Hepatocyte (in vitro differentiated cells): ENCODE measurements at places on chromosomes 5 and 9. TPM values are rescaled to one million over a fixed set of nuclear protein-coding genes. Genes with fewer than 3 reads are reported as not detected.

GRCh38 chr5:171120986-171121622 lies 187.9 kb upstream of the TLX3 start:
- H3K36me3 ChIP-seq = no peaks in the 10 kb centered on the region
- no peaks in the 10 kb centered on the region for H3K27me3 ChIP-seq
- no peak overlapping the region for H3K4me3 ChIP-seq
- H3K4me1 ChIP-seq = no peaks in the 10 kb centered on the region

- no peak overlapping the region for H3K27ac ChIP-seq
- H3K4me1 ChIP-seq = no peaks in the 10 kb centered on the region
- H3K36me3 ChIP-seq = no peaks in the 10 kb centered on the region
- no peak overlapping the region for H3K4me3 ChIP-seq
- H3K27me3 ChIP-seq = no peaks in the 10 kb centered on the region
- no peak for DNase-seq
Measured at GRCh38 chr5:64670277-64670676, 20.0 kb upstream of the SHISAL2B start.

- no peak overlapping the region for H3K27ac ChIP-seq
- no peaks in the 10 kb centered on the region for H3K4me1 ChIP-seq
- H3K27me3 ChIP-seq = no peaks in the 10 kb centered on the region
- no peak overlapping the region for H3K4me3 ChIP-seq
- no peaks in the 10 kb centered on the region for H3K36me3 ChIP-seq
Measured at GRCh38 chr9:38298503-38298902, 94.0 kb upstream of the ALDH1B1 start.

- no peaks in the 10 kb centered on the region for H3K36me3 ChIP-seq
- DNase-seq = no peak
- H3K4me3 ChIP-seq = no peak overlapping the region
- H3K27me3 ChIP-seq = no peaks in the 10 kb centered on the region
- peaks cover 13% of the 10 kb centered on the region for H3K4me1 ChIP-seq
Measured at GRCh38 chr9:86720639-86721225, 226.6 kb downstream of the GAS1 start.

Gene UBE2QL1
- total RNA-seq = 0.17 and 0.36 TPM in 2 replicates

DNA sequence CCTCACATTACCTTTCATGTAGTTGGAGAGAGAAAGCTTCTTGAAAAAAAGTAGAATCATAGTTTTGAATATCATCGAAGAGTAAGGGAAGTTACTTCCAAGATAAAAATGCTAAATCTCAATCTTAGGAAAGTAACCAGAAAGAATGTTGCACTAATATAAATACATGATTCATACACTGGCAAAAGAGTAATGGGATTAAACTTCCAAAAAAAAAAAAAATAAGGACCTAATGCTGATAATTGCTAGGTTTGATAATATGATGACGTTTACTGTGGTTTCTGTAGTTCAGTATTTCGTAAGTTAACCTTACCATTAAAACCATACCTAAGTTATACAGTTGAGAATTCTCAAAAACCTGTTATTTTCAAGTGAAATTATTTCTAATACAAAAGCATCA lies 573.8 kb upstream of the CDH9 start:
- H3K27ac ChIP-seq = no peak overlapping the region
- H3K27me3 ChIP-seq = no peaks in the 10 kb centered on the region
- no peak for DNase-seq
- no peak overlapping the region for H3K4me3 ChIP-seq
- no peaks in the 10 kb centered on the region for H3K36me3 ChIP-seq

Gene MLANA
- total RNA-seq = not detected in 2 replicates

DNA sequence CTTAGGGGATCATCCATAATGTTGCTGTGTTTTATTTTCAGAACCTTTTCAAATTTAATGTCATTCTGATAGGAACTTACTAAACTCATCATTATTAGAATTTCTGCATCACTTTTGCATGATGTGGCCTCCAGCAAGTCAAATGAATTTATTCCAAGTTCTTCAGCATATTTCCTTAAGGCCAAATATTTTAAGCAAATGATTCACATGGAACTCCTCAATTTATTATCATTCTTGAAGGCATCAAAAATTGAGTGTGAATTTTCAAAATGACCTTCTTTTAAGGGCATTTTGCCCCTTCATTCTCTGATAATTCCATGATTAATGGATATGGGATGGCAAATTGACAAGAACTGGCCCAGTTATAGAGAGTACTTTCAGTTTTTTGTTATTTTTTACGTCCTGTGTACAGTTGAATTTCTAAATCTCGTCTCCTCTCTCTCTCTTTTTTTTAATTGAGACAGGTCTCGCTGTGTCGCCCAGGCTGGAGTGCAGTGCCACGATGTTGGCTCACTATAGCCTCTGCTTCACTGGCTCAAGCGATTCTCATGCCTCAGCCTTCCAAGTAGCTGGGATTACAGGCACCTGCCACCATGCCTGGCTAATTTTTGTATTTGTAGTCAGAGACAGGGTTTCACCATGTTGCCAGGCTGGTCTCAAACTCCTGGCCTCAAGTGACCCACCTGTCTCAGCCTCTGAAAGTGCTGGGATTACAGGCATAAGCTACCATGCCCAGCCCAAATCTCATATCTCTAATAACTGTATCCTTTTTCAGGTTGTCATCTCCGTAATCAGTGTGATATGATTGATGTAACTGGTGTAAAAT lies 29.1 kb downstream of the GPR21 start:
- H3K36me3 ChIP-seq = no peaks in the 10 kb centered on the region
- no peaks in the 10 kb centered on the region for H3K27me3 ChIP-seq
- H3K4me3 ChIP-seq = no peak overlapping the region
- no peak overlapping the region for H3K27ac ChIP-seq

- H3K27ac ChIP-seq = no peak overlapping the region
- no peaks in the 10 kb centered on the region for H3K4me1 ChIP-seq
- H3K27me3 ChIP-seq = no peaks in the 10 kb centered on the region
- H3K36me3 ChIP-seq = no peaks in the 10 kb centered on the region
- H3K4me3 ChIP-seq = no peak overlapping the region
- no peak for DNase-seq
Measured at GRCh38 chr5:98791898-98792580, 18.6 kb downstream of the RGMB start.

DNA sequence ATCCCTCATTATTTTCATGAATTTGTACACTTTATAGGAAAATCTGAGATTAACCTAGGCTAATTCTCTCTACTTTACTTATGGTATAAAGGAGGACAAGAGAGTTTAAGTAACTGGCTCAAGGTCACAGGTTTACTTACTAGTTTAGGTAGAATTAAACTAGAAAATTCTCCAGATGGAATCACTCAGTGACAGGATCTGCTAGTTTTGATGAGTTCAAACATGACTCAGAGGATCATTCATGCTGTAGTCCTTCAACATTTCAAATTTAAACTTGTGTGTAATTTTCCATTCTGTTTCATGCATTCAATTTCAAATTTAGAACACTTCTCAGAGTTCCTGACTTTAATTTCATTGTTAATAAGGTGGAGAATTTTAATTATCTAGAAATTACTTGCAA lies 485.7 kb upstream of the TUSC1 start:
- no peak overlapping the region for H3K27ac ChIP-seq
- no peak for DNase-seq
- no peaks in the 10 kb centered on the region for H3K36me3 ChIP-seq
- H3K27me3 ChIP-seq = no peaks in the 10 kb centered on the region
- H3K4me1 ChIP-seq = no peaks in the 10 kb centered on the region

DNA sequence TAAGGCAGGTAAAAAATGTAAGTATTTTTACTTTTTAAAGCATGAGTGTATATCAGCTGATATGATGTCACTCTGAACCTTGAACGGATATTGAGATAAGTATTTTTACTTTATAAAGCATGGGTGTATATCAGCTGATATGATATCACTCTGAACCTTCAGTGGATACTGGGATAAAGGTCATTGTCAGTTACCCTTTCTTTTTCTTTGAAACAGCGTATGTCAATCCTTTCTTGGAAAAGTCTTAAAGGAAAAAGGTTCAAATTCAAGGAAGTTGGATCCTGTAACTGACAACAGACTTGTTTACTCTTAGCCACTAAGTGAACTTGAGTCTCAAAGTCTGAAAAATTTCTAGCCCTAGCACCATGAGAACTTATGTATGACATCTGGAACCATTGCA lies 61.7 kb upstream of the IFNK start:
- no peak overlapping the region for H3K4me3 ChIP-seq
- H3K36me3 ChIP-seq = no peaks in the 10 kb centered on the region
- H3K27ac ChIP-seq = peak overlapping the region; percentile 62

DNA sequence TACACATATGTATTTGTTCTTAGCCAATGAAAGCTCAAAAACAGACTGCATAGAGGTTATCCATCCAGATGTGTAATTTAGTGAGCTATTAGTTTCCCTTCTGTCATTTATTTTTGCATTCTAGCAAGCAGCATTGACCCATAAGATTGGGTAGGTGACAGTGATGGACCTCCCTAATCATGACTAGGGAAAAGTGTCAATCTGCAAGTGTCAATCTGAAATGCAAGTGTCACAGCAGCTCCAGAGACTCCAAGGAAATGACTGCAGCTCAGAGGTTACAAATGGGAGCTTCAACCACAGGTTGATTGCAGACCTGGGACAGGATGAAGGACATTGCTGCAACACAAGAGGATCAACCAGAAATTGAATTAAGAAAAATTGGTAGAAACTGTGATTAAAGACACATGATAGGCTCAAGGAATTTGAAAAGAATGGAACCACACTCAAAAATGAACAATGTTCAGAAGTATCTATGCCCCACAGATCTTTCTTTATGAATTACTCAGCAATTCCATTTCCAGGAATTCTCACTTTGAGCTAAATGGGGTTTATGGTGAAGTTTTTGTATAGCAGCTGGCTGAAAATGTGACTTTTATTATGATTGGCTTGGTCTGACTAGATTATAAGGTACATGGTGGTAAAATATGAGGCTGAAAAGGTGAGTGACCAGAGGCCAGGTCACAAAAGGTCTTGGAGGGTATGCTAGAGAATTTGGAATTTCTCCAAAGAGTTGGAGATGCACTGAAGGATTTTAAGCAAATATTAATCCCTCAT lies 59.6 kb upstream of the HTR4 start:
- no peak overlapping the region for H3K27ac ChIP-seq
- no peaks in the 10 kb centered on the region for H3K36me3 ChIP-seq
- H3K4me3 ChIP-seq = no peak overlapping the region
- H3K27me3 ChIP-seq = no peaks in the 10 kb centered on the region
- DNase-seq = no peak
- H3K4me1 ChIP-seq = no peaks in the 10 kb centered on the region

GRCh38 chr9:35407846-35408245 lies 82.1 kb upstream of the RUSC2 start:
- no peaks in the 10 kb centered on the region for H3K27me3 ChIP-seq
- H3K4me1 ChIP-seq = no peaks in the 10 kb centered on the region
- no peak overlapping the region for H3K4me3 ChIP-seq
- H3K27ac ChIP-seq = no peak overlapping the region
- no peak for DNase-seq
- no peaks in the 10 kb centered on the region for H3K36me3 ChIP-seq

GRCh38 chr5:132002757-132003156 lies 8.7 kb downstream of the ACSL6 start:
- H3K4me1 ChIP-seq = peaks cover 24% of the 10 kb centered on the region
- no peaks in the 10 kb centered on the region for H3K27me3 ChIP-seq
- no peaks in the 10 kb centered on the region for H3K36me3 ChIP-seq
- no peak overlapping the region for H3K4me3 ChIP-seq

- no peaks in the 10 kb centered on the region for H3K4me1 ChIP-seq
- H3K36me3 ChIP-seq = no peaks in the 10 kb centered on the region
- peak overlapping the region; percentile 40 for H3K4me3 ChIP-seq
- DNase-seq = no peak
- H3K27me3 ChIP-seq = peaks cover 12% of the 10 kb centered on the region
Measured at GRCh38 chr5:11385901-11386293, 518.3 kb downstream of the CTNND2 start.

Gene CDO1
- total RNA-seq = 29.5 and 29.8 TPM in 2 replicates

DNA sequence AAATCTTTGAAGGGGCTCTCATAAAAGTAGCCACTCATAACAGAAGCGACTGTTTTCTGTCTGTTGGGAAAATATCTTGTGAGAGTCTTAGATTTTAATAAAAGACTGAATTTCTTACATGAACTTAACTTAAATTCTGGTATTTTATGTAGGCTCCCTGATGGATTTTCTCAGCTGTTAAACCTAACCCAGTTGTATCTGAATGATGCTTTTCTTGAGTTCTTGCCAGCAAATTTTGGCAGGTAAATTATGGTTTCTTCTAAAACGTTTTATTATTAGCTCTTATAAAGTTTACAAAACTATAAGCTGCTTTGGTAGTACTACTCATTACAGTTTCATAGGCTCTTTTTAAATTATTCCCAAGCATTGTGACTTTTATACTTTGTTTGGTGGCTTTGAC lies 87.0 kb downstream of the ERBIN start:
- no peaks in the 10 kb centered on the region for H3K4me1 ChIP-seq
- H3K27me3 ChIP-seq = no peaks in the 10 kb centered on the region
- no peak for DNase-seq
- H3K27ac ChIP-seq = no peak overlapping the region
- H3K4me3 ChIP-seq = no peak overlapping the region

DNA sequence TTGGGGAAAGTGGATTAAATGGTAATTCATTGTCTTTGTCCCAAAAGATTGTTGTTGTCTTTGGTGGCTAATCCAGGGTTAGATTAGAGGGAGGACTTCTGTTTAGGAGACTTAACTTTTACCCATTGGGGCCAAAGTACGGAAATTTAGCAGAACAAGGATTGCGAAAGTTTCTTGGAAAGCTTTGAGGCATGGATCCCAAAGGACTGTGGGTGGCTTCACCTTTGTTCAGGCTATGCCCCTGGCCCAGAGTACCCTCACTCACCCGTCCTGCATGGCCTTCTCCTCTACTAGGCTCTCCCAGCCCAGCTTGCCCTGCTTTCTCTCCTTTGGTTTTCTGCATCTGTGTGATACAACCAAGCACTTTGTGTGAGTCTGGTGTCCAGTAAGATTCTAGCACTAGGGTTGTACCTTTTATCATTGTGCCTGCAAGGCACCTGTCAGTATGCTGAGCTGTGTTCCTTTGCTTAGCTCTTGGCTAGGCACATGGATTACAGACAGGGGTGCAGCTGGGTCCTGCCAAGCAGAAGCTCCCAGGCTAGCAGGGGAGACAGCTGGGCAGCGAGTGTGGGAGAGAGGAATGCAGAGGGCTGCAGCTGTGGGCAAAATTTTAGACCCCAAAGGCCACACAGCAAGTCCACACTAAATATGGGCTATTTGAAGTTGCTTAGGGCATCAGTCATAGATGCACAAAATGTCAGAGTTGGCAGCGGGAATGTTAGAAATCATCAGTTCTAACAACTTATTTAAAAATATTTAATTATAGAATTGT lies 3.2 kb downstream of the PPARGC1B start:
- no peaks in the 10 kb centered on the region for H3K27me3 ChIP-seq
- no peak overlapping the region for H3K27ac ChIP-seq
- H3K36me3 ChIP-seq = no peaks in the 10 kb centered on the region
- no peak for DNase-seq
- H3K4me3 ChIP-seq = no peak overlapping the region
- peaks cover 5% of the 10 kb centered on the region for H3K4me1 ChIP-seq
